Coronary artery (tissue), 2 donors: ENCODE measurements at places on chromosomes 5 and 9.

GRCh38 chr5:153900703-153901395 is 137.9 kb downstream of the FAM114A2 start:
- no peak for DNase-seq

- no peak for DNase-seq
These were observed 481.3 kb downstream of the ZSWIM6 start for GRCh38 chr5:61813361-61813760.

DNA sequence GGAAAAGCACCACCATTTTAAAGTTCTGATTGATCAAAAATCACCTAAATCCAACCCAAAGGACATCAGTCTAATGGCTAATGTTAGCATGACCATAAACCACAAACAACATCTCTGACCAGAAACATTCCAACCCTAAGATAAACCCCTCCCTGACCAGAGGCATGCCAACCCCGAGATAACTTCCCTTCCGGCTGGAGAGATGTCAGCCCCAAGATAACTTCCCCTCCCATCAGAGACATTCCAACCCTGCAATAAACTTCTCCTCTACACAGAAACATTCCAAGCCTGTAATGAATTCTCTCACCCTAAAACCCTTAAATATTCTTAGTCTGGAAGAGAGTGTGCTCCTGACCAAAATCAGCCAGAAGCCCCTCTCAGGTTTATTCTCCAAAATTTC is 364.3 kb downstream of the KCNN2 start:
- DNase-seq, result no peak

DNA sequence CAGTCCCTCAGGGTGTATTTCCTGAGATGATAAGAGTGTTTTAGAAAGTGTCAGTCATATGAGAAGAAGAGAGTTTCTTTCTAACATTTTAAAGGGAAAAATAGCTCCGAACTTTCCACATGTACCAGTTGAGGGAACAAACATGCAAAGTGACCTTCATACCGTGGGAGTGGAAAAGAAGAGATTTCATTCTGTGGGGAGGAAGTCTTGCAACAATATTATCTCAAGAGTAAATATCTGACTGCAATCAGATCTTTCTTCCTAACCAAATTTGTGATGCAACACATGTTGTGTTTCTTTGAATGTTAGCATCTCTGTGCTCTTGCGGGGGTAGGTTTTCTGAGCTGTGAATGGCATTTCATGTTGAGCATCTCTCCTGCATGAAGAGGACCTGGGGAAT is 30.6 kb downstream of the ANKRD55 start:
- no peak for DNase-seq

DNA sequence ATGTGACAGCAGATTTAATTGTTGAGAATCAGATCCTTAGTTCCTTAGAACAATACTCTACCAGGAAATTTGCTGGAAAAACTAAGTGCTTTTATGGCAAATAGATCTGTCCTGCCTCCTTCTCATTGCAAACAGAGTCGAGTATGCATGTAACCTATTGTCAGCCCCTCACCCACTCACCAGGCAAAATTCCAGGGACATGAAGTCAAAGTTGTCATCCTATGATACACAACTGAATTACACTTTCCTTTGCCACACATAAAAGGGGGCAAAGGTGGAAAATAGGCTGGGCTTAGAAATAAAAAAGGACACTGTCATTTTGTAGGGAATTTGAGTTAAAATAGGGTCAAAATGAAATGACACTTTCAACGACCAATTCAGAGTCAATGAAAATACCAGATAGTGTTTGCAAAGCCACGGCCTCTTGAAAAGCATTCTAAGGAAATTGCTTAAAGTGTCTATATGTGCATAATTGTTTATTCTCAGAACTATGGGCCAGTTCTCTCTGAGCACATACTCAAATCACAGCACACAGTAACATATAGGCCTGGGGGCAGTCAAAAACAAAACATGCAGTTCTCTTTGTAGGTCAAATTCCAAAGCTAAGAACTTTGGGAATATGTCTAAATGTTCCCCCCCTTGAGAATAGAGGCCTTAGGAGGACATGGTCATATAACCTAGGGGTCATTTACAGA is 452.8 kb downstream of the NFIB start:
- no peak for DNase-seq

GRCh38 chr9:115591584-115591984 is 473.6 kb upstream of the TNC start:
- peak; percentile 78 for DNase-seq

DNA sequence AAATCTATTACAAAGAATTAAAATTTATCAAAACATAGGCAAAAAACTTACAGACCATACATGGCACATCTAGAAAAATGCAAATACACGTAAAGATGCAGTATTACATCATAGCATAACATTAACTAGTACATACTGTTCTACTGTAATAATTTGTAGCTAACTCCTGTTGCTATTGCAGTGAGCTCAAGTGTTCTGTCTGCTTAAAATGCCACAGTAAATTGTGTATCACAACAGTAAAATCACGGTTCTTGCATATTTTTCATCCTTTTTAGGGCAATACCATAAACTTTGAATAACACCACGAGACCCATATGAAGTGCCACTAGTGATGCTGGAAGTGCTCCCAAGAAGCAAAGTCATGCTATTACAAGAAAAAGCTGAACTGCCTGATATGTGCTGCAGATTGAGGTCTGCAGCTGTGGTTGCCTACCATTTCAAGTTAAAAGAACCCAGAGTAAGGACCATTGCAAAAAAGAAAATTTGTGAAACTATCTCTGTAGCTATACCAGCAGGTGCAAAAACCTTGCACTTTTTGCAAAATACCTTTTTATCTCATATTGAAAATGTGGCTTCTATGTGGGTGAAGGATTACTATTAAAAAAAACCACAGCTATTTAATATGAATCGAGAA is 14.2 kb downstream of the HOMER1 start:
- no peak for DNase-seq

DNA sequence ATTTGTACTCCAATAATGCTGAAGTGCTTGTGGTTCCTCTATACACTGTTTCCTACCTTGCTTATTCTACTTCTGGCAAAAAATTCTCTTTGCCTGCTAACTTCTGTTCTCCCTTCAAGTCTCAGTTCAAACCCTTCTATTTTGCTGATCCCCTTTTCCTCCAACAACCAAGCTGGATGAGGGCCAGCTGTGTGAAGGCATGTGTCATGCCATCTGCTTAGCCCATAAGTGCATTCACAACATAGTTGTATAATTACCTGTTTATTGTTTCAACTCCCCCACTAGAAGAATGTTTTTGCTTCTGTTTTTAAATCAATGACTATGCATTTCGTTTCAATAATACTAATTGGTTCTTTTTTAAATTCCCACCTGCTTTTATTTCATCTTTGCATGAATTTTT is 1951.4 kb upstream of the WWC1 start:
- no peak for DNase-seq

GRCh38 chr9:125302241-125302640 is 40.6 kb downstream of the GAPVD1 start:
- DNase-seq, result no peak

DNA sequence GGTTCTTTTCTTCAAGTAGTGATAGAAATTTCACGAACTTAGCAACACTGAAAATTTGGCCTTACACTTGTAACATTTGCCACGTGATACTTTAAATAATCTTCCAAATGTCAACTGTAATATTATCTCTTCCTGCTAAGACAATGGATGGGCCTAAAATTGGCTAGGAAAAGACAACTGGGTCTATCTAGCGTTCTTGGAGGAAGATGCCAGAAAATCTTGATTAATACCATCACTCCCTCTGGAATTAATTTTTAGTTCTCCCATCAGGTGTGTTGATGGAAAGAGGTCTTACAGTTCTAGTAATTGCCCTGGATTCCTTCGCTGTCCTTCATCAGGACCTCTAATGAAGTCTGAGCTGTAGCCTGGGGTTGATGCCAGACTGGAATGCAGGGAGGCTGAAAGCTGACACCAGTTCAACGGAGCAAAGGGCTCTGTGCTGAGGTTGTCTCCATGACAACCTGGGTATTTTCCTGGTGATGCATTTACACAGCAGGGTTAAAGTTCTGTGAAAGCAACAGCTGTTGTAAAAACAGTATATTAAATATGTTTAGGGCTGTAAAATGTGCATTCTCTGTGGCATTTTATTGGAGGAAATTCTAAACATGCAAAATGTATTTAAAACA is 92.3 kb downstream of the GAS1 start:
- no peak for DNase-seq

DNA sequence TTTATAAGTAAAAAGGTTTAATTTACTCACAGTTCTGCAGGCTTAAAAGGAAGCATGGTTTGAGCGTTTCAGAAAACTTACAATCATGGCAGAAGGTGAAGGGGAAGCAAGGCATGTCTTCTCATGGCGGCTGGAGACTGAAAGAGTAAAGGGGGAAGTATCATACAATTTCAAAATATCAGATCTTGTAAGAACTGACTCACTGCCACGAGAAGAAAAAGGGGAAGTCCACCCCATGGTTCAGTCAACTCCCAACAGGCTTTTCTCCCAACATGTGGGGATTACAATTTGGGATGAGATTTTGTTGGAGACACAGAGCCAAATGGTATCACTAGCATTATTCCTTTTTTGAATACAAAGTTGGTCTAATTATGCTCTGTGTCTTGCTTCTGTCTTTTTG is 627.9 kb upstream of the ST8SIA4 start:
- no peak for DNase-seq

- no peak for DNase-seq
These were observed 302.4 kb upstream of the ZNF462 start for GRCh38 chr9:106560540-106560939.

DNA sequence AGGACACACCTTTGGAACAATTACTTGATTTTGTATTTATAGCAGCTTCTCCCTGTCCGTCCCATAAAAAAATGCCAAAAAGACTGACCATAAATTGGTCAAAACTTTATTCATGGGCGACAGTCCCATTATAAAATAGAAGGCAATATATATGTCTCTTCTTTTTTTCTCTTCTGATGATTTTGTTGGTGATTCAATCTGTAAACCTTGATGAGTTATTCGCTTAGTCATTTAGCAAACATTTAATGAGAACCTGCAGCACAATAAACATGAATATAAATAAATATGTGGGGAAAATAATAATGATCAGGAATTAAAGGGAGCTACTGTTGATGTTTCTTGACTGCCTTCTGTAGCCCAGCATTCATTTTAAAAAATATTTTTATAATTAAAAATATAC is 356.4 kb upstream of the ACTBL2 start:
- DNase-seq, result no peak

- no peak for DNase-seq
These were observed 87.6 kb downstream of the PHF2 start for GRCh38 chr9:93663877-93664548.

DNA sequence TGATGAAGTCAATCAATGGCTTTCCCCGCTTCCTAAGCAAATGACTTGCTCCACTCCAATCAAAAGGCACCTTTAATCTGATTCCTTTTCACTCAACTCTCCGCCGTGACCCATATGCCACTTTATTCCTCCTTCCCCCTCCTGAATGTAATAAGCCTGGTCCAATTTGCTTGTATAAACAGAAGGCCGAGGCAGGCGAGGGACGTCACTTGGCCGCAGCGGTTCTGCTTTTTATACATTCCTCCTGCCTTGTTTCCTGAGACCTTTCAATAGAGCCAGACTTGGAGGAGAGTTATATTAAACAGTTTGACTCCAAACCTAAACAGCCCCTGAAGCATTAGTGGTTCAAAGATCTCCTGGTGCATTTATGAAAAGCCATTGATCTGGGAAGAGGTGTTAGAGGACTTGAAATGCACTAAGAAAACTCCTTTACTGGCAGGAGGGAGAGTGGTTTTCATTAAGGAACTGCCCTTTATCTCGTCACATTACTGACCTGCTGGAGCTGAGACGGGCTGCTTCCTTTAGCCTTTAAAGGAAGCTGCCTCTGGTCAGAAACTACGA is 273.4 kb downstream of the SLIT3 start:
- DNase-seq, result no peak

DNA sequence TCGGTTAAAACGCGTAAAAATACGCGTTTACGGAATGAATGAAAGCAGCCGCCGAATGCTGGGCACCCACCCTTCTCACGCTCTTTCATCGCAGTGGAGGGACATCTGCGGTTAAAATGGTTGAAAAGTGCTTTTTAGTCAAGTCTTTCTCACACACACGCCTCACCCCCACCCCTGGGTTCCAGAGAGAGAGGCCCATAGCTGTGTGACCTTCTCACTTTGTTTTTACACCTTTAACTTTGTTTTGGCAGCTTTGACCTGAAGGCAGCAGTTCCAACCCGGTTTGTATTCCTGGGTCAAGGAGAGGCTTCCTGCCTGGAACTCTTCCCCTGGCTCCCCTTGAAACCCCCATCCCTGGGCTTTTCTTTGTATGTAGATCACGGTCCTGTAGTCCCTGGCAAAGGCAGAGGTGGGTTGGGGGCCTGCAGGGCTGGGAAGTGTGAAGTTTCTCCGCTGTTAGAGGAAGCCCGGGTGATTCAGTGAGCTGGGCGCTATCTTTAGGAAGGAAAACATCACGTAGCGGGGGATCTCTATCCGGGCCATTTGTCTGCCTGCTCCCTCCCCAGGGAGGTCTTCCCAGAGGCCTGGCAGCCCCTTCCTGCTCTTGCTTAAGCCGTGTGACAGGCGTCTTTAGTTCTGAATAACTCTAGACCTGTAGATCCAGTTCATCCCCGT is 29.6 kb downstream of the SPRY4 start:
- DNase-seq, result no peak

DNA sequence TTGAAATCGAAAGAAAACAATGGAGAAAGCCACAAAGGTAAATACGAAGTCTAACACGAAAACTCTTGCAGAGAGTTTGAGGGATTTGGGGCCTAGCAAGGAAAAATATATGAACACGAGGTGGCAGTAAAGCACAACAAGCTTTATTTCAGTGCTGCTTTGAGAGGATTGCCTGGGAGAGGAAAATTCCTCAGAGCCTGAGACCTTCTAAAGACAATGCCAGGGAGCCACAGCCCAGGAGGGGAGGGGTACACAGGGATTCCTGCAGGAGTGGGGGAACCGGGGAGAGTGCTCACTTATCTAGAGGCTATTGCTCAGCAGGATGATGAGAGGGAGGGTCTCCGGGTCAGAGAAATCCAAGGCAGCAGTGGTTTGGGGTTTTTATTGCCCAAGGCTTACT is 134.9 kb upstream of the ADCY2 start:
- DNase-seq, result no peak

DNA sequence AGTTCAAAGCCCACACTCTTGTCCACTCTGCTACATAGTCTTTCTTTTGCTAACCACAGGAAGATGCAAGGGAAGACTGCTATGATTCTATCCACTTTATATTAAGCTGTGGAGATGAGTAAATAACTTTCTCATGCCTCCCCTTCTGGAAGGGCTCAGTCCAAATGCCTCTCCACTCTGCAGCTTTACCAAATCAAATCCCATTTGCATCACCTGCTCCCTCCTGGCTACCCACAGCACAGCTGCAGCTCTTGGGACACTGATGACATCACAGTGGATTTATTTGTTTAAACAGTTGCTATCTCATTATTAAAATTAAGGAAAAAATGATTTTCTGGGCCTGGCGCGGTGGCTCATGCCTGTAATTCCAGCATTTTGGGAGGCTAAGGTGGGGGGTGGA is 1544.9 kb upstream of the WWC1 start:
- no peak for DNase-seq

GRCh38 chr5:132063090-132063911 is 2.8 kb downstream of the IL3 start:
- DNase-seq, result no peak

DNA sequence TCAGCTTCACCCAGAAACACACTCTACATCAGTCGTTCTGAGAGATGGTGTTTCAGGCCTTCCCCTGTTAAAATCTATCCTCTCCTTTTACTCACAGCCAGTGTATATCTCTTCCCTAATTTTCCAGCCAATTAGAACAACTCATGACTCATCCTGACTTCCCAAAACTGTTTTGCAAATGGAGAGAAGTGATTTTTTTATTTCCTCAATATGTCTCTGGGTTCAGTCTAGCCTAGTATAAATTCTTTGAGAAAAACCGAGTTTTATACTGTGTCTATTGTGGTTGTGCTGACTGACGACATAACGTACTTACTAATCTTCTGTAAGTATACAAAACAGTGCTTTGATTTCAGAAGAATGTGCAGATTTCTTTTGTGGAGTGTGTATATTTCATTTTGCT is 28.4 kb upstream of the CAST start:
- no peak for DNase-seq
